ENCODE measurements at places on chromosomes 11 and 22.

DNA sequence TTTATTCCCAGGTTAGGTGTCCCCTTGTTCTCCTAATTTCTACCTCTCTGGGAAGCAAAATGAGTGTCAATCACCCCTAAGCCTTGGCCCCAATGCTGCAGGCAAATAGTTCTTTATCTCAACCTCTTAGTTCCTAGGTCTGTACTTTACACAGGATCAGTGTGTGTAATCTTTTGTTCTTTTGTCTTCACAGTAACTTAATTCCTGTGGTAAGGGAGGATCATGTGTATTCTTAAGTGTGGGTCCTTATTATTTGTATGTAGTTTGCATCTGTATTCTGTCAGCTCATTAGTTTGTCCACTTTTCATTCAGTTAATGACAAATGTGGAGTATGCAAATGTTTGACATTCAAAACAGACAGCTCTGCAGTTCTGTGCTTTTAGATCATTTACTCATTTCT, 166.7 kb downstream of the FAT3 start:
- no peak for DNase-seq

DNA sequence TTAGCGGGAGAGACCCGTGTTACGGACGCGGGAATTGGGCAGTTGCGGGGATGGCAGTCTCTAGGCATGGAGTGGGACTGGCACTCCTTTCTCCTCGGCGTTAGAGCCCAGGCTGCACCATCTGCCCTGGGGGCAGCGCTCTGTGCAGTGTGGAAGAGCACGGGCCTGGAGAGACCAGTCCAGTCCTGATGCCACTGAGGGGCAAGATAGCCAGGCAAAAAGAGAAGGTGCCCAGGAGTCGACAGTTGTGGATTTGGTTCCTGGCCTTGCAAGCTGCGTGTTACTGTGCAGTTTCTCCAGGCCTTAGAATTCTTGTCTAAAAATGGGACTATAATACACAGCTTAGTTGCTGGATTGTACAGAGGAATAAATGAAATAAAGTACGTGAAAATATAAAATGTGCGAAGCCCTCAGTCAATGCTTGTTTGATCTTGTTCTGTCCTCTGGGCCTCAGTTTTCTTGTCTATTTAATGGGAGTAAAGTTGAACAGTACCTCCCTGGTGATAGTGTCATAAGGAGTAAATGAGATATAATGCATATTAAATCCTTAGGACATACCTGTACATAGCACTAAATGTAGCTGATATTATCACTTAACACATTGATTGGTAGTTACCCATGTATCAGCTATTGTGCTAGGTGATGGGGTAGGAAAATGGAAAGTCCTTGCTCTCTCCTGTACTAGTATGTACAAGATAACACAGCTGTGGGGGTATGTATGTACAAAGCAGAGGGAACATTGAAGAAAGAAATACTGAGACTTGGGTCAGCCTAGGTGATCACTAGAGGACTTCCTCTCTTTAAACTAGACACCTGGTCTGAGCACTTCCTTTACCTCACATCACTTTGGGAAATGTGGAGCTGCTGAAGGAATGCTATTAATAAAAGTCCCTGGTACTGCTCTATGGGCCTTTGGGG, 1.2 kb downstream of the ATXN10 start:
- no peak for DNase-seq

GRCh38 chr11:29261831-29262230, 755.0 kb downstream of the KCNA4 start:
- no peak for DNase-seq

DNA sequence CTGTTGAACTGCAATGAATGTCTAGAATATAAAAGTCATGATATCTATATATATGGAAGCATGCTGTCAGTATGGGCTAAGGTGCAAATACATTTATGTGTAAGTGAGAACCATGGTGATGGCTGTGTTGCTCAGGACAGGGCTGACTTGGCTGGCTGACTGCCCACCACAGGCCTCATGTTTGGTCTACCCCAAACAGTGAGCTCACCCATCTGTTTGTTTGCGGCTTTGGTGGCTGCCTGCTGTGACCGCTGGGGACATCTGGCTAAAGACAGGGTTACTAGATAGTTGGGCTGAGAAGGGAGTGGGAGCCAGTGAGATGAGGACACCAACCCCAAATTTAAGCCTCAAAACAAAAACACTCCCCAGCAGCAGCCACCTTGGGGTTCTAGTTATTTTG, 6.3 kb downstream of the CD44 start:
- no peak for DNase-seq

GRCh38 chr11:129637473-129637872, 178.2 kb upstream of the TMEM45B start:
- no peak for DNase-seq

DNA sequence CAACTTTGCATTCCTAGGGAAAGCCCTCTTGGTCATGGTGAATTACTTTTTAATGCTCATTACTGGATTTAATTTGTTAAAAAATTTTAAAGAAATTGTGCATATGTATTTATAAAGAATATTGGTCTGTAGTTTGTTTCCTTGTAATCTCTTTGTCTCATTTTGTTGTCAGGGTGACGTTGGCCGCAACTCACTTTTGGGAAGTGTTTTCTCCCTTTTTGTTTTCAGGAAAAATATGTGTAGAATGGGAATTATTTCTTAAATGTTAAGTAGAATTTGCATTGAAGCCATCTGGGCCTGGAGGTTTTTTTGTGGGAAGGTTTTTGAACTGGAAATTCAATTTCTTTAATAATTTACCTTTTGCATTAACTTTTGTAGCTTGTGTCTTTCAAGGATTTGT, 149.1 kb downstream of the UVRAG start:
- no peak for DNase-seq

- DNase-seq = no peak
These were observed 7.4 kb upstream of the VSIG10L2 start for GRCh38 chr11:125938418-125938817.

GRCh38 chr22:46043816-46044620, 67.1 kb upstream of the WNT7B start:
- no peak for DNase-seq

GRCh38 chr11:87908086-87908485, 267.2 kb downstream of the RAB38 start:
- no peak for DNase-seq

DNA sequence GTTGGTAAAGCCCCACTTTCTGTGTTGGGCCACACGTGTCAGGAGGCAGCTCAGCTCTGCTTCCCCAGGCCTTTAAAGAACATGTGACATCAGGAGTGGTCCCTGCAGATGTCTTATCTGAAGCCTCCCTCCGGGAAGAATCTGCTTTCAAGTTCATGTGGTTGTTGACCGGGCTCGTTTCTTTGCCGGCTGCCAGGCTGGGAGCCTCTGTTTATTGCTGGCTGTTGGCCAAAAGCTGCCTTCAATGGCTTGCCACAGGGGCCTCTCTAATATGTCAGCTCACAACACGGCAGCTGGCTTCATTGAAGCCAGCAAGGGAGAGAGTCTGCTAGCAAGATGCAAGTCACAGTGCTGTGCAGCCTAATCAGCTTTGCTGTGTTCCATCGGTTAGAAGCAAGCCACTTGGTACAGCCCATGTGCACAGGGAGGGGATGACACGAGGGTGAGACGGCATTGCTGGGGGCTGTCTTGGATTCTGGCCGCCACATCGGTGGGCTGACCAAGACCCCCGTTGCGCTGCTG, 14.6 kb downstream of the MRGPRF start:
- no peak for DNase-seq

DNA sequence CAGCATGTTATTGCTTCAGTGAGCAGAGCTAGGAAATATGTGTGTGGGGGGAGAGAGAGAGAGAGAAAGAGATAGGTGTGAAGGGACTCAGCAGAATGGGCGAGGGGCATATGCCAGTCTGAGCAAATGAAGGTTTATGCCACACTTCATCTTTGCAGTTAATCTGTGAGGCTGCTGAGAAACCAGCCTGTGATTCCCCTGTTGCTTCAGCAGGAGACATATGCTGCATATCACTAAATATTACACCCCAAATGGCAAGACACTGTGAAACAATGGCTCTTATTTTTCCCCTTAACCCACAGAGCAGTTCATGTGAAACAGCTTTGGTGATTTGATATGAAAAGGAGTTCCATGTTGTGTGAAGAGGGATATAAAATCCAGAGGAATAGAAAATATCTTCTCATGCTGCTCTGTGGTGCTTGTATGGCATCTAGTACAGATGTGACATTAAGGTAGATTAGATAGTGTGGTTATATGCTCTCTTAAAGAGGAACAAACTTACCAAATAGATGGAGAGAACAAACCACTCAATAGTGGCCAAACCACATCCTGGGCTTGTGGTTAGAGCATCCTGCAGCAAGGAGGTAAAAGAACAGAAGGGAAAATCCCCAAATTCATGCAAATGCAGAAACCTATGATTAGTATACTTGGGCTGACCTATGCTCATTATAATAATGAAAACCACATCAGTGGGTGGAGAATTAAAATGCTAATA, 864.2 kb downstream of the FAM181B start:
- peak; percentile 29 for DNase-seq

DNA sequence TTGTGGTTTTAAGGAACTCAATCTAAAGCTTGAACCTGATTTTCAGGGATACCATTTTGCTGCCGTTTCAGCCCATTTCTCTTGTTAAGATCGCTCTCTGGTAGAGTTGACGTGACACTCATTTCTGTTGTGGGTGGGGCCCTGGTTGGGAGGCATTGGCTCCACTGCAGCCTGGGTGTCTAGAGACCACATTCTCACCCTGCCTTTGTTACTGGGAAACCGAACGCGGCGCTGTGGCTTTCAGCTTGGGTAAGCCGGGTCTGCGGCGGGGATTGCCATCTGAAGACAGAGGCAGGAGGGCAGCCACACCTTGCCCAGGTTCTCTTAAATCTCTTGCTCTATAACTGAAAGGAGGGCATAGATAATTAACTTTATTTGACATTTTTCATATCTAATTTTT, 3.2 kb downstream of the EHF start:
- DNase-seq = no peak

DNA sequence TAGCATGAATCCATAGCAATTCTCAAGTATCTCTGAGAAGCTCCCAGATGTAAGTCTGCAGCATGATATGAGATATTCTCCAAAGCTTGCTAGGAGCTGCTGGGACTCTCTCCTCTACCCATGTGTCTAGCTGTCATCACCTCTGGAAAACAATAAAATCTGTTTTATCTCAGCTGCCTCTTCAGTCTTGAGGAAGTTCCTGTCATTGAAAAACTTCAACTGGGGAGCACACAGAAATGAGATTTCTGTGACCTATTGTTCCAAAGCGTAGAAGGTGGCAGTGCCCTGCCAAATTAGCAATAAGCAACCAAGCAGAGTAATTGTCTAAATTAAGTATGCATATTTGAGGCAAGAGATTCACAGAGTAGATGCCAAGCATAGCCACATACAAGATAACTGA, 1380.6 kb upstream of the RAG2 start:
- DNase-seq = no peak

- no peak for DNase-seq
These were observed 7.8 kb downstream of the PPP6R3 start for GRCh38 chr11:68468217-68468828.

DNA sequence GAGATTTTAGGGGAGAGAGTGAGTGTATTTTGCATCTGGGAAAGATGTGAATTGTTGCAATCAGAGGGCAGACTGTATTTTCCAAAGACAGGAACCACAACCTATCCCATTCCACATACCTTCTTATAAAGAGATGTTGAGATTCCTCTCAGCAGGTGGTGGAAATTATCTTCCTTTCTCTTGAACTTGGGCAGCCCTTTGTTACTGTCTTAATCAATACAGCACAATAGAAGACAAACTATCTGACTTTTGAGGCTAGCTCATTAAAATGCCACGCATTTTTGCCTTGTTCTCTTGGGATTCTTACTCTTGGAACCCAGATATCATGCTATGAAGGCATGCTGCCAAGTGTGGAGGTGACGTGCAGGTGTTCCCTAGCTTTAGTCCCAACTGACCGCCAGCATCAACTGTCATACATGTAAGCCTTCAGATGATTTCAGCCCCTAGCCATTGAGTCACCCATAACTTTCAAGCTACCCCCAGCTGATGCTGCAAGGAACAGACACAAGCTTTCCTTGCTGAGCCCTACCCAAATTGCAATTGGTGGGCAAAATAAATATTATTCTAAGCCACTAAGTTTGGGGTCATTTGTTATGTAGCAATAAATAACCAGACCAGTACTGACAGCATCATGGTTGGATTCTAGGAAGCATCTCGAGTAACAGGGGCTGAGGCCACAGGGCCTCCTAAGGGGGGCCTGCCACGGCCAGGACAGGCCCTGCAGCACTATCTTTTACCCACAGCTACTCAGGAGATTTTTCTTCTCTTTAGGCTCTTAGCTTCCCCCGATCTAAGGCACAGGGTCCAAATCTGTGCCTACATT, 63.0 kb downstream of the RPL27A start:
- DNase-seq = no peak

DNA sequence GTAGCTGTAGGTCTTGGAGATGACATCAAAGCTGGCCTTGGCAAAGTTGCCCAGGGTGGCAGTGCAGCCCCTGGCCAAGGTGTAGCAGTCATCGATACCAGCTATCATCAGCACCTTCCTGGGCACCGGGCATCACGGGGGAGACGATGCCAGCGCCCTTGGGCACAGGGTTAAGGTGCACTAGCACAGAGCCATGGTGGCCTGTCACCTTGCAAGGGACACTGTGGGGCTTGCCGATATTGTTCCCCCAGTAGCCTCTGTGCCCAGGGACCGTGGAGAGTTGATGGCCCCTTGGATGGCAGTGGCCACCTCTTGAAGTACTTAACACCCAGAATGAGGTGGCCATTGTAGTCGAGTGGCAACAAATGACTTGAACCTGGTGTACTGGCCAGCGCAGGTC, 44.4 kb upstream of the FTH1 start:
- no peak for DNase-seq

- no peak for DNase-seq
These were observed 87.8 kb upstream of the DRD2 start for GRCh38 chr11:113562981-113563461.

DNA sequence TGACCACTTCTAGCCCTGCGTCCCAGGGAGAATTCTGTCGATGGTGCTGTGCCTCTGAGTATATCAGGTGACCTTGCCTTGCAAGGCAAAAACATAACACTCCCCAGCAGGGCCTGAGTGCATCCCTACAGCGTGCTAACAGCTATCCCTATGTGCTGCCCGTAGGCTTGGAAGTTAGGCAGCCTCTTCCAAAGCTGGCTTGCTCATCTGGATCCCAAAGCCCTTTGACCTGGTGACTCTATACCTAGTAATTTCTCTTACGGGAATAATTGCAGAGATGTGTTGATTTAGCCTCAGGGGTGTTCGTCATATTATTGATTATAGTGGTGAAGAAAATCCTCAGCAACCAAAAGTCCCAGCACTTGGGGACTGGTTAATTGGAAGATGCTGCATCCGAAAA, 32.6 kb upstream of the CRYBB3 start:
- DNase-seq = no peak

DNA sequence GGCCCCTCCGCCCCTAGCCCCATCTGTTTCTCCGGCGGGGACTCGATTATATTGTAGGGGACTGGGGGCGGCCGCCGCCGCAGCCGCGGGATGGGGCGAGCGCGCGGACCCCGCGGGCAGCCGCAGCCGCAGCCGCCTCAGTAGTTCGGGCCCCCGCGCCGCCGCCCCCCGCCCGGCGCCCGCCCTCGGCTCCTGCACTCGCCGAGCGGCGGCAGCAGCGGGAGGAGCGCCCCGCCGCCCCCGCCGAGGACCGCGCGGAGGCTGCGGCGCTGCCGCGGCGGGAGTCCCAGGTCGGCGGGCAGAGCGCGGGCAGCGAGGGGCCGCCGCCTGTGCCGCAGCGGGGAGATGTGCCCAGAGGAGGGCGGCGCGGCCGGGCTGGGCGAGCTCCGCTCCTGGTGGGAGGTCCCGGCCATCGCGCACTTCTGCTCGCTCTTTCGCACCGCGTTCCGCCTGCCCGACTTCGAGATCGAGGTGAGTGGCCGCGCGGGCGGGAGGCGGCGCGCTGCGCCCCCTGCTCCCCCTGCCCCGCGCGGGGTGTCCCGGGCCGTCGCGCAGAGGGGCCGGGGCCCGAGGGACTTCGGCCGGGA, at the start of gene CECR2:
Gene CECR2 (plus strand): TSS at position 22 of the 587 bp plus-strand sequence. CDS start 324 bp downstream, at position 346.
- DNase-seq = no peak

Data from stimulated activated CD4-positive, alpha-beta T cell treated with anti-CD3 and anti-CD28 coated beads, Interleukin-1b, Interleukin-23, amount 100 ng/mL, for 1 hour (primary cell).